ENCODE measurements at places on chromosomes 4 and X.
A peak's percentile ranks its signal among the peaks of the same experiment; 100 is the strongest.

GRCh38 chr4:131650951-131651350 lies 1498.1 kb upstream of the PCDH10 start:
- no peak for DNase-seq

DNA sequence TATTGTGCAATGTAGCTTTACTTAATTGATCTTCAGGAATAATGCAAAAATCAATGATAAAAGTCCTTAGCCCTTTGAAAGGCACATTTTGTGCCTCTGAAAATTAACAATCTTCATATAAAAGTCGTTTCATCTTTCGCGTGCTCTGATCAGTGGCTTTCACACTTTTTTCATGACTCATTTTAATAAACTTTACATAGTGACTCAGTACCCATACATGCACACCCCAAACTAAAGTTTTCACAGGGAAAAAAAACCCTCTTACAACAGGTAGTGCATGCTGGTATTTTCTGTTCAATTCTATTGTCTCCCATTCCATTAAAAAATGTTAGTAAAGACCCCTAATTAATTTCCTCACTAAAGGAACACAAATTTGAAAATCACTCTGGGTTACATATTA lies 21.5 kb downstream of the RWDD4 start:
- no peak for DNase-seq

DNA sequence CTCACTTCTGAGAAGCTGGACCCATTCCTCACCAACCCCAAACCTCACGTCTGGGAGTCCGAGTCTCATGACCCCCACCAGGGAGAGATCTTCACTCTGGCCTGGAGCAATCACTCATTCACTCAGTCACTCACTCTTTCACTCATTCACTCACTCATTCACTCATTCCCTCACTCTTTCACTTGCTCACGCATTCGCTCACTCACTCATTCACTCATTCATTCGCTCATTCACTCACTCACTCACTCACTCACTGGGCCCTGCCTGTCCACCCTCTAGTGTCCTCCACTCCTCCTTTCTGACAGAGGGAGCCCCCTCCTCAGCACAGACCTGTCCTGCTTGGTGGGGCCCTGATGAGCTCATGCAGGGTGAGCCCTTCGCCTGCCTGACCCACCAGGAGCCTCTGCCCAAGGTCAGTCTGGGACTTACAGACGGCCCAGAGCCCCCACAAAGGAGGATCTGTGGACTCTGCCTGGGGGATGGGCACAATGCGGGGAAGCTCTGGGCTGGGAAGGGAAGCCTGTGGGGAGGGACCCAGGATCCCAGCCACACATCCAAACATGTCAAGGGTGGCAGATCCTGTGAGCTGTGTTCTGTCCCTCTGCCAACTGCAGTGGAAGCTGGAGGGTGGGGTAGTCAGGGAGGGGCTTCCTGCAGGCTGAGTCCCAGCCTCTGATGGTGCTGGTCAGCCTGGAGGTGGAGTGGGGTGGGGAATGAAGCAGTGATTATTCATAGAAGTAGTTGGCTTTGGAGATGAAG lies 18.5 kb downstream of the CPZ start:
- no peak for DNase-seq

GRCh38 chrX:147912093-147912801 lies 528 bp downstream of the FMR1 start:
- DNase-seq = peak; percentile 30

GRCh38 chr4:126895988-126896570 lies 736.7 kb upstream of the INTU start:
- no peak for DNase-seq

- DNase-seq = no peak
These were observed 131.9 kb downstream of the TBC1D19 start for GRCh38 chr4:26715636-26716242.

GRCh38 chr4:72641611-72642010 lies 72.6 kb upstream of the ADAMTS3 start:
- no peak for DNase-seq

- no peak for DNase-seq
These were observed 18.4 kb upstream of the OGT start for GRCh38 chrX:71514367-71515037.
